Stimulated activated CD4-positive, alpha-beta T cell treated with anti-CD3 and anti-CD28 coated beads, Interleukin-1b, Interleukin-23, amount 100 ng/mL, for 24 hours (primary cell): ENCODE measurements at places on chromosomes 13 and 19.

DNA sequence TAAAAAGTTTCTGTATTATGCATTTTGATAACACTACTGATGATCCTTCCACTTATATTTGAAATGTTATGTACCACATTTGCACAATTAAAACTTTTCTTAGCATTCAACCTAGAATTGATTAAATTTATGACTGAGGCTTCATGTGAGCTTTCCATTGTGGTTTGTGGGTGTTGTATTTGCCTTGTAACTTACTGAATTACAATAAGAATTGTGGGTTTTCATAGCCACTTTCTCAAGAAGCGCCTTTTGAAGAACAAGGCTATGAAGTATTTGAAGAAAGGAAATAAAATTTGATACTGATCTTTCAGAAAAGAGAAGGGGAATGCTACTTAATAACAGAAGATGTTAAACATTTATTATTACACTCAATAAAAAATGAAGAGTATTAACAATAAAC is 7.0 kb upstream of the TEX26 start:
- no peak for DNase-seq

GRCh38 chr19:39328046-39328705 is 7.5 kb upstream of the LRFN1 start:
- peak; percentile 71 for DNase-seq

DNA sequence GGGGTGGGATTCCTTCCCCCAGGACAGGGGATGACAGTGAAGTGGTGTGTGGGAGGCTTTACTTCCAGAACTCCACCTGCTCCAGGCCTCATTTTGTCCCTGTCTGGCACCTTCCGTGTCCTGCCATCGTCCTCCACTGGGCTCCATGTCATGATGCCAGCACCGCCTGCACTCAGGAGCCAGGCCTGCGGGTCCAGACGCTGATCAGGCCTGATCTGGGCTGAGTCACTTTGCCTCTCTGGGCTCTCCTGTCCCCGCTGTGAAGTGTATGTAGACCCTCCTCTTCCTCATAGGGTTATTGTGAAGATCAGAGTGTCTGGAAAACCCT is 9.6 kb downstream of the FUZ start:
- DNase-seq = no peak

DNA sequence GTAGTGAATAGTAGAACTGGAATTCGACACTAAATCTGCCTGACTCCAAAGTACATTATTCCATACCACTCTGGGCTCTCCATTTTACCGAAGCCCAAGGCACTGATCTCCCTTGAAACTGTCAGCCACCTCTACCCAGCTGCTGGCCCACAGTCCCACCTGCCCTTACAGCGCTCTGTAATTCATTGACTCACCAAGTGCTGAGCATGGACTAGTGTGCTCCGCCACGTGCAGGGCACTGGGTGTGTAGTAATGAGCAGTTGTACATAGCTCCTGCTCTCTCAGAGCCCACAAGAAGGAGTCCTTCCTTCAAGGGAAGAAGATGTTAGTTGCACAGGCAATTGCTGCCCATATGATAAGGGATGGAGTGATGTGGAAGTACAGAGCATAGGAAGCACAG is 76.6 kb upstream of the SIAH3 start:
- DNase-seq = no peak

GRCh38 chr19:13942023-13942684 is 3.9 kb upstream of the PODNL1 start:
- DNase-seq = no peak

- DNase-seq = no peak
Observed at GRCh38 chr13:39915418-39915817, 260.0 kb downstream of the COG6 start.

DNA sequence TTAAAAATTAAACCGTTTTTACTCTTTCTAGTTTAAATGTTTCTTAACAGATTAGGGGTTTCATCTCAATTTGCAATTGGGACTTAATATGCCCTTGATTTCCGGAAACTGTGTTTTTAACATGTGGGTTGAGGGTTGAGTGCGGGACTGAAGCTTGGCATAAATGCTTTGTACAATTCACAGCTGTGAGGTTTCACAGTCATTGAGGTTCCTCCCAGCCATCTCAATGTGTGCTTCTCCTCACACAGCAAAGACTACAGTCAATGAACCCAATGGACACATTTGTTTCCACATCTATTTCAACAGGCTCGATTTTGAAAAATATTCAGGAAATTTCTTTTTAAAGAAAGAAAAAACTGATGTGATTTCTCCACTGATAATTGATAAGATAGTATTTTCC is 328.6 kb downstream of the TBC1D4 start:
- no peak for DNase-seq

DNA sequence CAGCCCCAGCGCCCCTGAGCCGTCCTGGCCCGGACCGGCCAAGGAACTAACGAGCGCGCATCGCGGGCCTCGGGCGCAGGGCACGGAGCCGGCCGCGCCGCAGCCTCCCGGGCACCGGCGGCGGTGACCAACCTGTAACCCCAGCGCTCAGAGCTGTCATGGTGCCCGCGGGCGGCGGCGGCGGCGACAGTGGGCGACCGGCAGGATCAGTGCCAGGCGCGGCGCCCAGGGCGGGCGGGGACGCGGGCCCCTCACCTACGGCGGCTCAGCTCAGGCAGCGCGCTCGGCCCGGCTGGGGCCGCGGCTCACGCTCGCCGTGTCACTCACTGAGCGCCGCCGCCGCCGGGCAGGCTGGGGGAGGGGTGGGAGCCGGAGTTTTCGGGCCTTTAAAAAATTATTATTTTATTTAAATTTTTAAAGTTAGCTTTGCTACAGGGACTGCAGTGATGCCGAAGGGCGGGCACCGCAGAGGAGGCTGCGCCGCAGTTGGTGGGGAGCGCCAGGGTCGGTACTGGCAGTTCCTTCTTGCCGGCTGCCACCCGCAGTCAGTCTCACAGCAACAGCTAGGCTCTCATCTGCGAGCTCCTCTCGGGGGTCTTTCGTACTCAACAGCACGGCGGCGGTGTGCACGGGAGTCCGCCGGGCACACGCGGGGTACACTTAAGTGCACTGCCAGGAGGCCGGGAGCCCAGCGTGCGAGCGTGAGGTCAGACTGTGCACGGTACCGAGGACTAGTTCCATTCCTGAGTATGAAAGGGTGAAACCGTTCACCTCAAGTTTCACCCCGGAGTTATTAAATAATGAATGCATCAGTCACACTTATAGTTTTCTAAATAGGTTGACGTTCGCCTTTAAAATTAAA is at the start of gene NALCN:
TSS of gene NALCN (minus strand) at position 328 of the 862 bp plus-strand sequence. CDS start 17,382 bp downstream, outside the sequence.
- DNase-seq = no peak

- DNase-seq = no peak
Observed at GRCh38 chr19:45764945-45765701, 3.9 kb downstream of the SIX5 start.

DNA sequence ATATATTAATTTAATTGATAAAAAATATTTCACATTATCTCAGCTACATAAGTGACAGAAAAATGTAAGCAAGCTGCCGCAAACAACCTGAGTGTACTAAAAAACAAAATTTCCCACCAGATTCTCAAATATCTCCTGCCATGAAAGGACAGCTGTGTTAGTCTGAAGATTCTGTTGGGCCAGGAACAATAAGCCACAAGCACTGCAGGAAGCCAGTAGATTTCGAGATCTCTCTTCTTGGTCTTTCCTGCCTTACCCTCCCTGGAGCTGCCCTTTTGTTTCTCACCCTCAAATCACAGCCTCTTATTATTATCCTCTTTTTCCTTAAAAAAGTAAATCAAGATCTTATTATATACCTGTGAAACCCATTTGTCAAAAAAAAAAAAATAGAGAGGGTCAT is 165.6 kb downstream of the EFNB2 start:
- DNase-seq = no peak

GRCh38 chr19:32318884-32319520 is 26.4 kb upstream of the ZNF507 start:
- no peak for DNase-seq

DNA sequence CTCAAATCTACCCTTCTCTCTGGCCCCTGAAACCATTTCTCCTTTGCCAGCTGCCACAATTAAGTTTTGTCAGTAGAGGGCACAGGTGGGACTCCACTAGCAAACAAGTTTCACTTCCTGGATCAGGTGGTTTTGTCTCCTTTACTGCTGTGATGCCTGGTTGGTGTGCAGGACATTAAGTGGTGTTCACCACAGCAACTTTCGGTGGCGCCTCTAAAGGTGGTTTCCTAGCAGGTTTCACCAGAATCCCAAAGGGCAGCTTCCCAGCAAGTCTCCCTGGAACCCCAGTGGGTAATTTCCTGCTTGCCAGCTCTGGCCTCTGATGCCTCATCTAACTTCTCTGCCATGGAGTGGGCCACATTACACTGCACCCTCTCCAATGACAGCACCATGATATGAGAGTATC is 16.6 kb downstream of the MED4 start:
- no peak for DNase-seq

- no peak for DNase-seq
Observed at GRCh38 chr19:35138305-35138892, at the start of gene FXYD1. Gene FXYD1 (plus strand): TSS chr19:35138824. CDS start chr19:35140080, 1,256 bp downstream.
